ENCODE measurements at places on chromosomes 2 and 18.
A peak's percentile ranks its signal among the peaks of the same experiment; 100 is the strongest.

DNA sequence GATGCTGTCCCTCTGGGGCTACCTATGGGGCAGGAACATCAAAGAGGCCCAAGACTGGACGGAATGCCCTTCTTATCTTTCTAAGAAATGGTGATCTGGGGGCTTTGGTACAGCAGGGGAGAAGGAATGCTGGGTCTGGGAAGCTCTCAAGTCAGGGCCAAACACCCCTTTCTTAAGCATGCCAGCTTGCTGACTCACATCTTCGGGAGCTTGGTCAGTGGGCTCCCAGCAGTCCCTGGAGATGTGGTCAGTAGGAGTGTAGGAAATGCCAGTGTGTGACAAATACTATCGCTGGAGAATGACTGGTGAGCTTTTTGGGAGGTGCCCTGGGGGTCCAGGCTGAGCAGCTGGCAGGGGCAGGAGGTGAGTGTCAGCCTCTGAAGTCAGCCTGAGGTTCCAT, 105.0 kb upstream of the CDC42EP3 start:
- no peak for DNase-seq

DNA sequence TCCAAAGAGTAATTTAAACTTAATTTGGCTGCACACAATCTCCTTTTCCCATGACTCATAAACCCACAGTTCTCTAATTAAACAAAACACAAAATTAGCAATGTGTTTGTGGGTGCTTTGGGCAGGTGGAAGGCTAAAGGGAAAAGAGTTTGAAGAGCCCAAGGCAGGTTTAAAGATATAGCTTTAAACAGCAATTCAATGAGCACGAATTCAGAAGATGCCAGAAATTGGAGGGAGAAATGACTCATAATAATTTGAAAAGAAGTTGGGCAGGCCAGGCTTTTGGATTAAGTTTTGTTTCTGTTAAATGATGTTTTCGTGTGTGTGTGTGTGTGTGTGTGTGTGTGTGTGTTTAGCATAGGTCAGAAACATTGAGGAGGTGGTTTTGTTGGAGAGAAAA, 594.8 kb upstream of the ZEB2 start:
- DNase-seq: no peak

DNA sequence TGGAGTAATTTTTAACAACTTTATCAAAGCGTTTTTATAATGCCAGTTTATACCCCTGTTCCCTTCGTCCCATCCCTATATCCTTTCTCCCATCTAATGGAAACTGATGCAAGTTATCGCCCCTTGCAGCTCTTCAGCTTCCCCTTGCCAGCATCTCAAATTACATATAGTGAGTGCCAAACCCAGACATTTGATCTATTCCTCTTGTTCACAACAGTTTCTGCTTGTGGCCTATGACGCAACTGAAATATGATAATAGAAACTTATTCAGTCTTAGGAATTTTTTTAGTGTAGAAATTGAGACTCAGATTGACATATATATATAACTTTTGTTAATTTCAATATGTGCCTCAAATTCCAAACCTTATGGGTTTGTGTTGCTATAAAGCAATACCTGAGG, 562.2 kb upstream of the VWC2L start:
- DNase-seq: no peak

GRCh38 chr18:63140038-63140450, 179.5 kb downstream of the BCL2 start:
- no peak for DNase-seq

GRCh38 chr2:55487686-55488085, 31.8 kb upstream of the CFAP36 start:
- no peak for DNase-seq

GRCh38 chr2:98240786-98241398, 105.4 kb upstream of the CNGA3 start:
- DNase-seq: no peak

DNA sequence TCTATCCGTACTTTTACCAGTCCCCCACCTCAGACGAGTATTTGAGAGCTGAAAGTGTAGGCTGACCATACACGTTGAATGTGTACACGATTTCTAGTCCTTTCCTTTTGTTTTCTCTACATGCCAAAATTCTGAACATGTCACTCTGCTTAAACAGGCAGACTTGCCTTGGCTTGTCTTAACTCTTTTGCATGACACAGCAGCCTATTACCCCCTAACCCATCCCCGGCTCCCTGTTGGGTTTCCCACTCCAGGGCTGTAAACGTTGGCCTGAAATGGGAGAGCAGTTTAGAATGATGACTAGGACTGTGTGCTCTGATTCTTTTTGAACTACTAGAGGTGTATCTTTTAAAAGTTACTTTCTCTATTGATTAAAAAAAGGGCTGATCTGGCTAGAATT, 19.1 kb downstream of the MTCL1 start:
- DNase-seq: no peak

GRCh38 chr2:206561962-206562361, 80.3 kb upstream of the FAM237A start:
- DNase-seq: no peak

DNA sequence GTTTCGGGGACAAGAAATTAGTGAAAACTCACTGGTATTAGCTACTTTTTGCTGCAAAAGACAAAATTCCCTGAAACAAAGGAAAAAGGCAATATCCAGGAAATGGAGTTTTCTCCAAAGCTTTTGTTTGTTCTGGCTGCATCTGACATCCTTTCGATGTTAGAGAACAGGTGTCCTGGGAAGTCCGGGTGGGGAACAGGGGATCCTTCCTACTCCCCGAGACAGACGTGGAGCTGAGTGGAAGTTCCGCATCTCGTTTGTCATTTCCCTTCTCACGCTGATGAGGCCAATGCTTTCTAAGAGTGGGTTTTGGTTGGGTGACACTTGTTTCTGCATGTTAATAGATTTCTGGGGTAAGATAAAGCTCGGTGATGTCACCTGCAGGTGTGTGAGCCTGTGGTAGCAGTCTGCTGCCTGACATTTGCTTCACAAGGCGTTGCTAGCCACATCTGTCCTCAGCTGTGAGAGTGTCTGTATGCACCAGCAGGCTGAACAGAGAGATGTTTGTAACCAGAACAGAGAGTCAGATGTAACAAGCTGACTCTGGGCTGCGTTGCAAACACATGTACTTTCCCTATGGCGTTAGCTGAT, 125.9 kb downstream of the ACOXL start:
- DNase-seq: peak; percentile 63

DNA sequence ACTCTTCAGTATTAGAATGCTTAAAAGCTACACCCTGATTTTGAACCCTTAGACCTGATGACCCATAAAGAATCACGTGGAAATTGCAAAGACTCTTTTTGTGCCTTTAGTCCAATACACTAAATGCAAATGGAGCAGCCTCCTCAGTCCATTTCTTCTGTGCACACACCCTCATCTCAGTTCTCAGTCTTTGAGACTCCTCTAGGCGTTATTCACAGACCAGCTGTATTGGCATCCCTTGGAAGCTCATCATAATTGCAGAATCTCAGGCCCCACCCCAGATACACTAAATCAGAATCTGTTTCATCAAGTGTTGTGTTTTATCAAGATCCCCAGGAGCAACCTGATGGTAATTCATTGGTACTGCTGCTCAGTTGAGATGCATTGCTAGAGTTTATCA, 335.0 kb upstream of the ATP5MC3 start:
- DNase-seq: no peak

Data from small intestine (tissue), 16 donors.